ENCODE measurements at places on chromosomes 2 and 18.

DNA sequence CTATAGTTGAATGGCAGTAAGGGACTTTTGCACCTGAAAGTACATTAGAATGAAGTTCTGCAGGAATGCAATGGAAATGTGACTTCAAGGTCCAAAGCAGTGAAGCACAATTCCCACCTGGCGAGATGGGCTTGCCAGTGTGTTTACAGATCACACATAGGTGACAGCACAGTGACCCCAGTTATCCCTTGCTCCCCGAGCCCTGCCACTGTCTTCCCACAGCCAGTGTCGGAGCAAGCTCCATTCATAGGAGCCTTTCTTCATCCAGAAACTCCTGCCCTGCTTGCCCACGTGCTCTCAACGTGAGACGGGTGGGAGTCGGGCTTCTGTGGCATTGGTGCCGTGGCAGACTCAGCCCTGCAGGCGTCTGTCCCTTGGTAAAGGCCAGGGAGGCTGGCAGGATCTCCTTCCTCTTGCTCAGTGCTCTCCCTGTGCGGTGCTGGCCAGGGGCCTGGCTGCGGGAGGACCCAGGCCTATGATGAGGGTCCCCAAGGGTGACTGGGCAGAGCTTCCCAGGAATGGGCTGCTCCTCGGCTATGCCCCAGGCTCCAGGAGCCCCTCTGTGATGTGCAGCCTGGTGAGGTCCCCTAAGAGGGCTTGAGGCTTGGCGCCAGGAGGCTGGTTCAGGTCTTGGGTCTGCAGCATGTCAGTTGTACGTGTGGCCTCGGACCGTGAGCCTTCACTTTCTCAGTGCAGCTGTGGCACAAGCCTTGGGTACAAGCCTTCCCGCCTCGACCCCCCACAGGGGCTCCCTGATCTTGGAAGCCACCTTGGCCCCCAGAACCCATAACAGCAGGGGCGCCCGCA lies 40.2 kb downstream of the SNED1 start:
- no peak for DNase-seq

- DNase-seq, result no peak
These were observed 357.6 kb upstream of the CWC22 start for GRCh38 chr2:180364719-180365118.

- DNase-seq, result no peak
These were observed 810.1 kb upstream of the POU3F3 start for GRCh38 chr2:104043864-104044263.

- DNase-seq, result no peak
These were observed 363.0 kb downstream of the SS18 start for GRCh38 chr18:25727281-25727985.

GRCh38 chr2:138503652-138504051 lies 2.1 kb downstream of the SPOPL start:
- no peak for DNase-seq

- DNase-seq, result peak; percentile 74
These were observed 5.3 kb upstream of the GDF7 start for GRCh38 chr2:20661421-20662307.

- DNase-seq, result no peak
These were observed 118.0 kb downstream of the PLB1 start for GRCh38 chr2:28613633-28614501.

DNA sequence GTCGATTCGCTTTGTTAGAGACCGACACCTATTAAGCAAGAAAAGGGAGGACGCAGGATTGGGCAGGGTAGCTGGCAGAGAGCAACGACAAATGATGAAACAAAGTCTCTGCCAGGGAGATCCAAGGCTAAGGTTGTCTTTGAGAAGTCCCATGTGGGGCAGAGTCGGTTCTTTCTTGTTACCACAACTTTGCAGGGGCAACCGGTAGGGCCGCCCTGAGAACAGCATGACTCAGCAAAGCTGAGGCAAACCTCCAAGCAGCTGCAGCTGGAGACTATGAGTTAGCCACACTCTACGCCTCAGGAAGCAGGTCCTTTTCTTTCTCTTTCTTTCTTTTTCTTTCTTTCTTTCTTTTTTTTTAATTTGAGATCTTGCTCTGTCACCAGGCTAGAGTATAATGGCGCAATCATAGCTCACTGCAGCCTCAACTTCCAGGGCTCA lies 452.3 kb upstream of the ID2 start:
- DNase-seq, result no peak

- DNase-seq, result no peak
These were observed 295.4 kb upstream of the ATP5MC3 start for GRCh38 chr2:175476948-175477347.

GRCh38 chr2:168466834-168467565 lies 10.9 kb downstream of the CERS6 start:
- no peak for DNase-seq

DNA sequence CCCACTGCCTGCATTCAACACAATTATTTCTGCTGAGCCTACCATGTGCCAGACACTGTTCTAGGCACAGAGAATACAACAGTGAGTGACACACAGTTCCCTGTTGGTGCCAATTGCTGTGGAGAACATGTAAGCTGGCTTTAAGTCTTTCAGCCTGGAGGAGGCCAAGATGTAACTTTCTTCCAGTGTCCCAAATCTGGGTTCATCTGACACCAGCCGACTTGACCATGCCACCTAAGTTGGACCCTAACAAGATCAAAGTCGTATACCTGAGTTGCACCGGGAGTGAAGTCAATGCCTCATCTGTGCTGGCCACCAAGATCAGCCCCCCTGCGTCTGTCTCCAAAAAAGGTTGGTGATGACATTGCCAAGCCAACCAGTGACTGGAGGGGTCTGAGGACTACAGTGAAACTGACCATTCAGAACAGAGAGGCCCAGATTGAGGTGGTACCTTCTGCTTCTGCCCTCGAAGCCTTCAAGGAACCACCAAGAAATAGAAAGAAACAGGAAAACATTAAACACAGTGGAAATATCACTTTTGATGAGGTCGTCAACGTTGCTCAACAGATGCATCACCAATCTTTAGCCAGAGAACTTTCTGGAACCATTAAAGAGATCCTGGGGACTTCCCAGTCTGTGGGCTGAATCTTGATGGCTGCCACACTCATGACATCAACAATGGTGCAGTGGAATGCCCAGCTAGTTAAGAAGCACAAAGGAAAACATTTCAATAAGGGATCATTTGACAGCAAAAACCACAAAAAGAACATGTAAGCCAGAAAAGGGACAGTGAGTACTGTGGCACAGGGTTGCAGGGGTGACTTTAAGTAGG lies 6.3 kb downstream of the TRABD2A start:
- DNase-seq, result no peak

DNA sequence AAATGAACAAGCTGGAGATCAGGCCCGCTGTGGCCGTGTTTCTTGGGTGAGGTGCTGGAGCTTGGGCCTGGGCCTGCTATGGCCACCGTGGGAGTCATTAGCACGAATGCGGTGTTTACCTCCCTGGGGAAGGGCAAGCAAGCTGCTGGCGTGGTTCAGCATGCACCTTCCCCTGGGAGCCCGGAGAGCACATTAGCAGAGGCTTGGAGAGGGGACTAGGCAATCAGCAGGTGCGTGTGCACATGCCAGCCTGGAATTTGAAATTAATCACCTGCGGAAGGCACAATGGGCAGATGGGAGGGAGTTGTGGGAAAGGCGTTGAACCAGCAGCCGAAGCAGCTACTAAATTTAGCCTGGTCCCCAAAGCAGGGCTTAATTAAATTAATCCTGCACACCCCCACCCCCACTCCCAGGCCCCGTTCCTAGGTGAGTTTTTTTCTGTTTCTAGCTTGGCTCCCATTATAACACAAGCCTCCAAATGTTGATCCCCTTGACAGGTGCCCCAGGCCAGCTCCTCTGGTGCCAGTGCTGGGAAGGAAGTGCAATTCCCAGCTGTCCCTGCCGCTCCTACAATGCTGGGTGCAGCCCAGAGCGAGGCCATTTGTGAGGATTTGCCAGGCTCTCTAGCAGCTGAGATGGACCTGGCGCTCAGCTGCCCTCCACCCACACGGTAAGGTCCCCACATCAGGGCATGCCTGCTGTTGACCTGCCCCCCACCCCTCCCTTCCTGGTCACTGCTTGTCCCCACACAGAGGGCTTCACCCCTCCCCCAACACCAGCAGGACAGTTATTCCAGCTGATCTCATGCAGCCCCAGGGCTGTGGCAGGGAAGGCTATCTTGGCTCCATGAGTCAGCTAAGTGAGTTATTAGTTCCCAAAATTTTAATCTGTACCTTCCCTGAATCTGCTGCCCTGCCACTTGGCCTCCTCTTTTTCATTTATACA lies 115.0 kb downstream of the ZBTB7C start:
- no peak for DNase-seq

DNA sequence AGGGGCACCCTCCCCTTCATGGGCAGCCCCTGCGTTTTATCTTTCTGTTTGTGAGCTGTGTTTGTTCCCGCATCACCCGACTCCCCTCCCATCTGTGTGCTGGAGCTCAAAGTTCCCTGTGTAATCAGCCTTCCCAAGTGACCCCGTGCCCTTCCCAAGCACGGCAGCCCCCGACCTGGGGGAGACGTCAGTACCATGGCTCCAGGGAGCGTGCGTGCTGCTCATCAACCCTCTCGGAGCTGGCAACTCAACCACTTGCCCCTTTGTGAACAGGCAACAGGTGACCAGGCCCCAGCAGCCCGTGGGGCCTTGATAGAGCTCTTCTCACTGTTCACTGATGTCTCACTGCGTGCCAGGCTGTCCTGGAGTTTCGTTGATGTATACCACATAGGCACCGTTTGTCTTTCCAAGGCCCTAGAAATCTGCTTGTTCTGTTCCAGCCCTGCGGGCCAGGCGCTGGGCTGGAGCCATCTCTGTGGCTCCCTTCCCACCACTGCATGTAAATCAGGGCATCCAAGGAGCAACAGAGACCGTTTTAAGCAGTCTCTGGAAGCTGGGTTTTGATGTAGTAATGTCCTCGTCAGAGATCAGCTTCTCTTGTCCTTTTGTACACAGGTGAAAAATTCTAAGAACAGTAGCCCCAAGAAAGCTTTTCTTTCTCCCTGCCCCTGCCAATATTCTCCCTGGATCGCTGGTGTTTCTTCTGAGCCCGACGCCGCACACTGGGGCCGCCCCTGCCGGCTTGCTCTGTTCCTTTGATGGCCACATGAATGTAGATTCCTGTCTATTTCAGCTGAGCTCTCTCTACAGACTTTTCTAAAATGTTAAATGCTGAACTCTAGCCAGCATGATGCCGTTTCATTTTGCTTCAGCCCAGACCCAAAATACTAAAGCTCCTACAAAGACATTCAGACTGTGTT lies 107.0 kb upstream of the PTPRM start:
- no peak for DNase-seq

- no peak for DNase-seq
These were observed 96.5 kb downstream of the INO80D start for GRCh38 chr2:205989271-205990071.

DNA sequence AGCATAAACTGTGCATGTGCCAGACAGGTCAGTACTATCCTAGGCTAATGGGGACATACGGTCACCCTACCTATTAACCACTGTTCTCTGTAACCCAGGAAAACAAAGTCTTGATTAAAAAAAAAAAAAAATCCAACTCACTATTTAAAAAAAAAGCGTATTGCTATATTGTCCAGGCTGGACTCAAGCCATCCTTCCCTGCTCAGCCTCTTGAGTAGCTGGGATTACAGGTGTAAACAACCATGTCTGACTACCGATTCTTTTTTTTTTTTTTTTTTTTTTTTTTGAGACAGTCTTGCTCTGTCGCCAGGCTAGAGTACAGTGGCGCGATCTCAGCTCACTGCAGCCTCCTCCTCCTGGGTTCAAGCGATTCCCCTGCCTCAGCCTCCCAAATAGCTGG lies 11.6 kb downstream of the ATAD2B start:
- no peak for DNase-seq

DNA sequence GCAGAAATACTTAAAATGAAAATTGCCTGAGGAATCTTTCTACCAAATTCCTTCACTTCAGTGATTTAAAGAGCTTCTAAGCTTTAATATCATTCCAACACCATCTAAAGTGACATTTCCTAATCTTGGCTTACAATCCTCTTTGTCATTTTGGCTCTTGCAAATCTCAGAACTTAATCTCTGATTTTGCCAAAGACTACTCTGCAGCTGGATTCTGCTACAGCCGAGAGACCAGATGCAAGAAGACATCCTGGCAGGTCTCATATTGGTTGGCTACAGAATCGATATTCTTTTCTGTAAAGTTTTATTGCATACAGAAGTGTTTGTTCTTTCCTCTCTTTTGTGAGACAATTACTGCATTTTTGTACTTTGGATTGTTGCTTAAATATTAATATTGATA lies 716.5 kb upstream of the LRATD1 start:
- DNase-seq, result no peak

- DNase-seq, result no peak
These were observed 135.6 kb downstream of the RBMS1 start for GRCh38 chr2:160358046-160358445.

- DNase-seq, result no peak
These were observed 3.6 kb upstream of the SH2D6 start for GRCh38 chr2:85414761-85415553.

GRCh38 chr18:832085-832681 lies 20.1 kb upstream of the YES1 start:
- DNase-seq, result peak; percentile 47

- DNase-seq, result no peak
These were observed 78.2 kb downstream of the SUCLG1 start for GRCh38 chr2:84380875-84381274.

DNA sequence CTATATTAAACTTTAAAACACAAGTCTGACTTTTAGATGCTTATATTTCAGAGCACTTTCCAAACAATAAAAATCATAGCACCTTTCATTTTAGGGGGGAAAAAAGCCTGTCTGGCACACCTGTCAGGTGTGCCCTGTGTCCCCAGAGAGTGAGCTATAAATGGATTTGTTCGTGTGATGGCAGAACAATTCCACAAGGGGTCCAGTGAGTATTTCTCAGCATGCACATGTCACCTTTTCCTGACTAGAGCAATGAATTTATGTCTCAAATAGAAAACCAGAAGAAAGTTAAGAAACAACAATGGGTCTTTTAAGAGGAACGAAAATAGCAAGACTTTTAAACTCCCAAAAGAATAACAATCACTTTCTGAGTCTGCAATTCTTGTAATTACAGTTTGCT lies 55.9 kb downstream of the ACVR1C start:
- DNase-seq, result no peak

DNA sequence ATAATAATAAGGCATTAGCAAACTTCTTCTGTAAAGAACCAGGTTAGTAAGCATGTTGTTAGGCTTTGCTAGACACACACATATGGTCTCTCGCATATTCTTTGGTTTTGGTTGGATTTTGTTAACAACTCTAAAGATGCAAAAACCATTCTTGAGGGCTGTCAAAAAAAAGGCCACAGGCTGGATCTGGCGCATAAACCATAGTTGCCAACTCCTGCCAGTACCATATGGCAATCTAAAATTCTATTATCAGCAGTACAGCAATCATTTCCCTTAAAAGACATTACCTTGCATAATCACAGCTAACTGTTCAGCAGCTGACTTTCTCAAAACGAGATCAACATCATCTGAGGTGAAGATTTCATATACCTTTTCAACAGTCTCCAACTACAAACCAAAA lies 63.5 kb downstream of the RTTN start:
- no peak for DNase-seq

GRCh38 chr2:1607236-1607920 lies 136.9 kb downstream of the PXDN start:
- no peak for DNase-seq

GRCh38 chr2:23673830-23674679 lies 252.9 kb downstream of the ATAD2B start:
- DNase-seq, result peak; percentile 36

Measured in endothelial cell (in vitro differentiated cells).